ENCODE measurements at places on chromosomes 3 and 15.

DNA sequence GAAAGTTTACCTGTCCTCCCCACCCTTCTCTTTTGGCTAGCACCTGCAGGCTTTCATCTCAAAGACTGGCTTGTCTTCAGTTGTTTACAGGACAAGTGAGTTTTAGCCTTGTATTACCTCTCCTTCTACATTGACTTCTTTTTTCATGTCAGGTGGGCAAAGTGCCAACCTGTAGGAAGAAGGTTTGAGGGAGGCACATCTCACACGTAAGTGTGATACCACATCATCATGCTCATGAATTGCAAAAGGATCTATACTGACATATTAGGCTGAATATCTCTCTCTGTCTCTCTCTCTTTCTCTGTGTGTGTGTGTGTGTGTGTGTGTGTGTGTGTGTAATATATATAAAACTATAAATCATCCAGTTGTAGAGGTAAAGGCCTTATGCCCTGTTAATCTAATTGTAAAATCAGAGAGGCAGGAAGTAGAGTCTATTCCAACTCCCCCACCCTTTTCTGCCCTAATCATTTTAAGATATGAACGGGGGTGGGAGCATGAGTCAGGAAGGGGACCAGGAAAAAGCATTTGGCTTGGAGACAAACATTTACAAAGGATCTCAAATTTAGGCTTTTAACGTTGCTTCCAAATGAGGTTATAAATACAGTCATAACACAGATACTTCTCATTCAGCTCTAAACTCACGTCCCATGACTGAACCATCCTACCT, 107.0 kb upstream of the PFN2 start:
- no peak for DNase-seq

- DNase-seq = no peak
Observed at GRCh38 chr3:68764554-68764953, 167.8 kb downstream of the TAFA4 start.

DNA sequence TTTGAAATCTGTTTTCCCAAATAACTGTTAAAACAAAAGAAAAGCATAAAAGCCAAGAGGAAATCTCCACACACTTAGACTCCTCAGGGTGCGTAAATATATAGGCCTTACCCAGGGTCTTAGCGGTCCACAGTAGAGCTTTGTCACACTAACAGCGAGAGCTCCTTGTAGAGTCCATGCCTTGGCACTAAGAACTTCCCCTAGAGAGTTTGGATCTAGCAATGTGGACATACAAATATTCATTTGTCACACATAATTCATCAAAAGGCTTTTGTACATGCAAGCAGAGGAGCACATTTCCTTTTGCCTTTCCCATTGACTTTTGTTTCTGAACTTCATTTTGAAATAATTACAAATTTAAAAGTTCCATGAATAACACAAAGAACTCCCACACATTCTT, 11.0 kb upstream of the SLMAP start:
- no peak for DNase-seq

DNA sequence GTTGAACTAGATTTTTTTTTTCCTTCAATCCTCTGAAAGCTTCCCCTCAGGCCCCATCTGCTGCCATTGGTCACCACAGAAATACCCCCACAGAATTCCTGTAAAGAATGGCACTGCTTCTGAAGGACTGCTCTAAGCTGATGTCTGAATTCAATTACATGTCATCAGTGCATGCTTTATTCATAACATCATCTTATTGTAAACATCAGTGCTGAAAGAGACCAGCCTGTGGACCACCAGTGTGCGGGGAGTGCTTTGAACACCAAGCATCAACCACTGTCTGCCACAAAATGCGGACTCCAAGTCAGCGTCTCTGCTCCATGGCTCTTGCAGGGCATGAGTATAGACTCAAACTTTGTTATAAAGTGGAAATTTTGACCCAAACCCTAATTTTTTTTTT, 11.6 kb downstream of the PHLDB2 start:
- no peak for DNase-seq

DNA sequence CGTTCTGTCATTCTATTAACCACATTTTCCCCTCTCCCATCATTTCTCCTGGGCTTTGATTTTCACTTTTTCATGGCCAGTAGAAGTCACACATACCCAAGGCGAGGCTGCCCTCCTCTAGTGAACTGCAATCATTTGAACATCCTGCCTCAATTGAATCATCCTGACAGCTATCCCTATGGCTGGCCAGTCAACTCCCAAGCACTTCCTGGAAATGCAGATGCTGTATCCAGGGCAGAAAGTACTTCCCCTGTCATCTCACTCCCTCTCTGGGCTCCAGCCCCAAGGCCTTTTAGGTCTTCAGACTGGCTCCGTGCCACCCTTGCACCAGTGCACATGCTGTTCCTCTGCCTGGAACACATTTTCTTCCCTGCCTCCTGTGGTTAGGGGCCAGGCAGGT, 738.3 kb upstream of the CFAP20DC start:
- no peak for DNase-seq

DNA sequence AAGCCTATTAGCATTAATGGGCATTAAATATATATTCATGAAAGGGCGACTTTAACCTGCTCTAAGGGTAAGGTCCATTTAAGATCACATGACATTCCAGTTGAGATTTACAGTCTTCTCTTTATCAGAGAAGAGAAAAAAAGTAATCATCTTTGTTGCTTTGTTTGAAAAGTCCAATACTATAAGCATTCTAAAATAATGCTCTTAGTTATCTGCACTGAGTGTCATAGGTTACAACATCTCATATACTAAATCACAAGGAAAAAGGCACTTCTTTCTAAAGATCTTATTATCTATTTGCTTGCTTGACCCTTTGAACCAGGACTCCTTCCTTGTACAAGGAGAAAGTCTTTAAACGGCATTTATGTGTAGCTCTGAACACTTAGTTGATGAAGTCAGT, 1.4 kb downstream of the TMEM207 start:
- no peak for DNase-seq

DNA sequence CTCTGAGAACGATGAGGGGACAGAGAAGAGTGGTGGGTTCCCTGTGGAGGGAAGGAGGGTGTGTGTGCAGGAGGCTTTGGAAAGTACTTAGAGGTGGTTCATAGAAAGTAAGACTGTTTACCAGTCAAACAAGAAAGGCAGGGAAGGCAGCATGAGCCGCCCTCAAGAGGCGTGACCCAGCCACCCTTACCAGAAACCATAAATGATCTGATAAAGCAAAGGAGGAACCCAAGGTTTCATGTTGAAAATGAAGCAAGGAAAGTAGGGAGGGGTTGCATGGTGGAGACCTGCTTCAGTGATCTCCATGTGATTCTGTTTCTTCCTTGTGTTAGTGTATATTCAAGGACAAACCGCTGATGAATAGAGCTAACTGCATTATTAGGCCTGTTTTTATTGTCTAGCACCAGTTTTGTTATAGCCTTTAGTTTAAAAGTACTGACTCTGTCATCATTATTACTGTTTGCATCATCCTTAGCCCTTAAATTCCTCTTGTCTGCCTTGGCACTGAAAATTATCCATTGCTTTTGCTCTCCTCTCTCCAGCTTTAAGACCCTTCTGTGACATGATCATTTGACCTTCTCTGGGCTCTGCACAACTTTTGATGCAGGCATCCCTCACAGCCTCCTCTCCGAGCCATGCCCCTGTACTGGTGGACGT, 96.1 kb downstream of the STAC start:
- DNase-seq = no peak

DNA sequence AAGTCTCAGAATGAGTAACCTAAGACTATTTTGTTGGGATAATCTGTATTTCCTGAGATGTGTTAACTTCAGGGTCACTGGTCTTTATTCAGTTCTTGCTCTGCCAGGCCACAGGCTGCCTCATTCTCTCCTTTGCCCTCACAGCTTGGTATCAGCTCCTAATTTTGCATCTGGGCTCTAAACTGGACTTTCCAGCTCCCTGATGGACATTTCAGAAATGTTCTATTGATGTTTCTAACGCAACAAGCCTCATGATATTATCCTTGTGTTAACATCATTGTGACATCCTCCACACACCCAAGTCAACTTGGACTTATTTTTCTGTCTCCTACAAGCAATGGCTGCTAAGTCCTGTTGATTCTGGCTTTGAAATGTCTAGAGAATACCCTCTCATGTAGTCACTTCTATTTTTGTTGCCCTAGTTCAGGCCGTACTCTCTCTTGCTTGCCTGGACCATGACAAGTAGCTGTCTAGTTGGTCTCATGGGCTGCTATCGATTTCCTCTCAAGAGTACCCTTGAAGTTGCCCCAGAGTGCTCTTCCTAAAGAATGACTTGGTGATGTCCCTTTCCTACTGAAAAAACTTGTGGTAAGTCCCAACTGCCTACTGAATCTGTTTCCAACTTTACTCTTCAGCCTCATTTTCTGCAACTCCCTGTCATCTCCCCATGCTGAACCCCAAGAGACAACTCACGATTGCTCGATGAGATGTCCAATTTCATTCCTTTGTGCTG, 52.7 kb downstream of the CHST2 start:
- no peak for DNase-seq

GRCh38 chr3:71734881-71735280, 9.7 kb upstream of the EIF4E3 start:
- no peak for DNase-seq

- DNase-seq = peak; percentile 26
Observed at GRCh38 chr3:119588112-119588511, 8.8 kb downstream of the ADPRH start.

GRCh38 chr15:91698241-91698640, 155.3 kb upstream of the SLCO3A1 start:
- no peak for DNase-seq

- no peak for DNase-seq
Observed at GRCh38 chr15:80871858-80872257, 92.7 kb downstream of the CEMIP start.

DNA sequence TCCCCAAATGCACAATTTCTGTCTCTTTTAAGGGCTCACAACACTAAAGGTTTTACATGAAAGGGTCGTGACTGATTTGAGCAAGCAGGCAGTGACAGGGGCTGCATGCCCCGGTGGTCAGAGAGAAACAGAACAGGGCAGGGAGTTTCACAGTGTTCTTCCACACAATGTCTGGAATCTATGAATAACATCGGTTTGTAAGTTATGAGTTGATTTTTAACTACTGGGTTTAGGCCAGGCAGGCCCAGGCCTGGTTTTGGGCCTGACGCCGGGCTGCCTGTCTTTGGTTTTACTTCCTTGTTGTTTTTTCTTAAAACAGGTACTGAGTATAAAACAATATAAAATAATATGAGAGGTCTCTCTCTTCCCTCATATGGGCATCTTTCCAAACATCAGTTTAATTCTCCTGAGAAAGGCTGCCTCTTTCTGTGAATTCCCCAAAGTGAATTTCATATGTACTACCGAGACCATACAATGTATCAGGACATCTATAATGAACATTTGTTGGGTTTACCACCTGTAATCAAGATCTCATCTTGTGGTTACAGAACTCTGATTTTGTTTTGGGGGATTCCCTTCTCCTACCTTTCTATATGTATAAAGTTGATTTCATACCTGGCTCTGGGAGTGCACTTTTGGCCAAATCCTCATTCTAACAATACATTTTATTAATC, 74.4 kb downstream of the CD200 start:
- no peak for DNase-seq

- no peak for DNase-seq
Observed at GRCh38 chr15:69663982-69664381, 211.4 kb downstream of the RPLP1 start.

DNA sequence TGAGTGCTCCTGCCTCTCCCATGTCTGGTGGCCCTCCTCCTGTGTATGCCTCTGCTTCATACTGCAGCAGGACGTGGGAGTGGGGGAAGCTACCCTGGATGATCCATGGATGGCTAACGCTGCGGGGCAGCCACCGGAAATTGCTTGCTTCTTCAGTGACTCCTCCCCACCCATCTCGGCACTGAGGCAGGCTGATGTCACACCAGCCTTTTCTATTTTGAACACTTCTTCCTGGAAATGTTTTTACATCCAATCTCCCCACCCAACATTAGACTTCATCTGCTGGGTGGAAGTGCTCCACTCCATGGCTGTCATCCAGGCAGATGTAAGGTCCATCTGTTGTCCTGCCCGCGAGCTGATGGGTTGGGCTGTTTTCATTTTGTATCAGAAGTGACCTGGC, 58.9 kb upstream of the MUC13 start:
- DNase-seq = no peak

DNA sequence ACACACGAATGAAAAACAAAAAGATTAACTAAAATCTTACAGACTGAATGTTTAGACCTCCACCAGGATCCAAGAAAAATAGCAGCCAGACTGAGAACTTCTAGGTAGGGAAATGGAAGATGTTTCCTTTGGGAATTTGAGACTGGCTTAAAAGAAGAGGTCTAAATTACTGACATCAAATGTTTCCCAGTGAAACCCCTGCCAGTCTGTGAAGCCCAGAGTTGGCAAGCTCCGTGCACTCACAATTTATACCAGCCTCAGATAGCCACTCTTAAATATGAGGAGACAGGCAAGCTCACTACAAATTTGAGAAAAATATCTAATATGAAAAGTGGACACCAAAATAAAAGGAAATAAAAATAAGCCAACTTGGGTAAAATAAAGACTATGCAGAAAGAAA, 700.5 kb upstream of the ZNF385D start:
- DNase-seq = no peak

- DNase-seq = peak; percentile 67
Observed at GRCh38 chr15:31327669-31328427, 1.2 kb downstream of the KLF13 start.

- no peak for DNase-seq
Observed at GRCh38 chr15:58308742-58309355, 122.9 kb upstream of the LIPC start.

Measured in stimulated activated CD4-positive, alpha-beta T cell treated with anti-CD3 and anti-CD28 coated beads, Interleukin-2, amount 100 ng/mL, for 24 hours (primary cell).